ENCODE measurements at places on chromosomes 12 and 14. TPM values are rescaled to one million over a fixed set of nuclear protein-coding genes. Genes with fewer than 3 reads are reported as not detected.

- no peak for DNase-seq
Observed at GRCh38 chr12:992647-993046, 1.6 kb downstream of the ERC1 start.

RASAL1 gene
- not detected for total RNA-seq

CBX5 gene
- total RNA-seq = 25.1 TPM

GRCh38 chr12:46227616-46228015, 41.2 kb downstream of the SLC38A1 start:
- no peak for DNase-seq

- DNase-seq = no peak
Observed at GRCh38 chr14:95398630-95399547, 79.2 kb upstream of the CLMN start.

DNA sequence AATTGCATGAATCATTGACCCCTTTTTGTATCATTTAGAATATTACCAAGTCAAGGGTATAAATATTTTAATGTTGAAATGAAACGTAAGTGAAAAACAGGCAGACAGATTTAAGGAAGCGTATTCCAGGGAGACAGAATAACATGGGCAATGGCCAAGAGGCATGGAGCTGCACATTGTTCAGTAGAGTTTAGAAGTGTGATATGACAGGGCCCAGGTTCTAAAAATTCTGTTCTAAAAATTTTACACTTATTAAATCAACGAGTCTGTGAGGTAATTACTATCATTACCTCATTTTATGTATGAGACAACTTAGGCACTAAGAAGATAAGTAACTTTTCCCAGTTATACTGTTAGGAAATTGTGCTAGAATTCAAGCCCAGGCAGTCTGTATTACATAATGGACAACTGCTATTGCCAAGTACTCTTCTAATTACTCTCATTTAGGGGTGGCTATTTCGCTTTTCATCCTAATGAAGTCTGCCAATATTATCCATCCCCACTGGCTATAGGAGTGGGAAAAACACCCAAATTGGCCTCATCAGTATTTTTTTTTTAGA, 103.2 kb upstream of the NAV3 start:
- DNase-seq = no peak

DNA sequence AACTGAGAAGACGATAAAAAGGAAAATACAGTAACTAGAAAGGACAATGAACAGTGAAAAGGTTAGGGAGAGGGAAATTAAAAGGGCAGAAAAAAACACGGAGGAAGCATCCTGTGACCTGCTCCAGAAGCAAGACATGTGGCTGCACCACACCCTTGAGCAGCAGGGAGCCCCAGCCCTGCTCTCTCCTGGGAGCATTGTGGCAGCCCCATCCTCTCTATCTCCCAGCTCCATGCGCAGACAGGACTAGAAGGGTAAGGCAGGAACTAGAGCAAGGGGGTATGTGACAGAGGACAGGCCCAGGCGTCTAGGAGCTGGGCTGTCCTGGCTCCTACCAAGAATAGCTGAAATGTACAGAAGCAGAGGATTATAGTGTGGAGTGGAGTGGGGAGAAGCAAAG, 38.6 kb upstream of the SMUG1 start:
- no peak for DNase-seq

OR4K1 gene
- not detected for total RNA-seq

DNA sequence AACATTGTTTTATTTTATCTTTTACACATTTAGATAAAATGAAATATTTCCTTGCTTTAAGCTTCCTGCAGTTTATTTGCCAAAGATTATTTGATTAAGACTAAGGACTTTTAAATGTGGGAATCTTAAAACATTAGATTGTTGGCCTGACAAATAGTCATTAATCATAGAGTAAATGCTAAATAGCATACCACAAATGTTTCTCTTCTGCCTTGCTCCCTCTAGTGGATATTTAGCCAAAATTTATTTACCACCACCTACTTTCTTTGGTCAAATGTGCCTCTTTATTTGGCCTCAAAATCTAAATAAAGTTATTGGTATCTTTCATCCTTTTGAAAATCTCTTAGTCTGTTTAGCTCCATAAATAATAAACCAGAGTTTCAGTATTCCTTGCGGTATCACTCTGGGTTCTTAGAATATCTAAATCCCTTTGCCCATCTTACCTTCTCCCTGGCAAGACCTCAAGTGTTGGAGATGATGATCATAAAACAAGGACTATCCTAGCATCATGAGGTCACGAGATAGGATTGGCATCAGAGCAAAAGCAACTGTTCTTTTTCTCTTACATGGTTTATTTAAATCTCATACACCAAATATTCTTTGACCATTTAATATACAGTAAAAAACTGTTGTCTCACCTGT, 150.6 kb upstream of the AEBP2 start:
- peak; percentile 56 for DNase-seq

CDK17 gene
- 127 TPM for total RNA-seq

CSRP2 gene
- total RNA-seq = 15.1 TPM

TAS2R31 gene
- 1.1 TPM for total RNA-seq

KLRC2 gene
- not detected for total RNA-seq

GRCh38 chr14:57245941-57246340, 22.8 kb downstream of the EXOC5 start:
- DNase-seq = no peak

- DNase-seq = no peak
Observed at GRCh38 chr12:54017027-54017788, 8.4 kb downstream of the HOXC8 start.

- no peak for DNase-seq
Observed at GRCh38 chr14:61567838-61568571, 127.3 kb upstream of the HIF1A start.

- DNase-seq = no peak
Observed at GRCh38 chr14:80475074-80475473, 263.8 kb upstream of the DIO2 start.

TTC9 gene
- total RNA-seq = 0.20 TPM

BDKRB2 gene
- total RNA-seq = under 0.01 TPM

GRCh38 chr12:12901158-12901791, 9.9 kb downstream of the GPRC5A start:
- no peak for DNase-seq

DNA sequence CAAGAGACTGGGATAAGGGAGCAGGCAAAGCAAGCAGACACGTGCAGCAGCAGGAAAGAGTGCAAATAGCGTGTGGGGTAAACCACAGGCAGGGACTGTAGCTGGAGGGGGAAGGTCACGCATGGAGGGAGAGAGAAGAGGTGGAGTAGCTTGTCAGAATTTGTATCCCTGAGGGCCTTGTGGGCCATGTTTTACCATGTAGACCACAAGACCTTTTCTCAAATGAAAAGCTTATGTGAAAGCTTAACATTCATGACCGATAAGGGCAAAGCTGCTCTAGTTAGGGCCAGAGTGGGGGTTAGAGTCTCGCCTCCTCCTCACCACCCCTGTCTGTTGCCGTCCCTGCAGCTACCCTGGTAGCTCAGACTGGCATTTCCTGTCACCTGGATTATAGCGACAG, 152.9 kb upstream of the E2F7 start:
- DNase-seq = no peak

CMTM5 gene
- total RNA-seq = not detected

GRCh38 chr12:85759091-85759490, 77.1 kb downstream of the RASSF9 start:
- no peak for DNase-seq

GRCh38 chr14:101394374-101394773, 166.9 kb upstream of the DIO3 start:
- no peak for DNase-seq
